ENCODE measurements at places on chromosomes 2 and 18. TPM values are rescaled to one million over a fixed set of nuclear protein-coding genes. Genes with fewer than 3 reads are reported as not detected.

SERPINB4 gene
- total RNA-seq, result not detected

RGPD8 gene
- 21.6 TPM for total RNA-seq

UGT1A4 gene
- total RNA-seq, result not detected

BCL2 gene
- 79.1 TPM for total RNA-seq

- no peaks in the 10 kb centered on the region for H3K4me1 ChIP-seq
- H3K27me3 ChIP-seq, result peaks cover 4% of the 10 kb centered on the region
Observed at GRCh38 chr2:176589287-176589686, 320.0 kb downstream of the MTX2 start.

DNA sequence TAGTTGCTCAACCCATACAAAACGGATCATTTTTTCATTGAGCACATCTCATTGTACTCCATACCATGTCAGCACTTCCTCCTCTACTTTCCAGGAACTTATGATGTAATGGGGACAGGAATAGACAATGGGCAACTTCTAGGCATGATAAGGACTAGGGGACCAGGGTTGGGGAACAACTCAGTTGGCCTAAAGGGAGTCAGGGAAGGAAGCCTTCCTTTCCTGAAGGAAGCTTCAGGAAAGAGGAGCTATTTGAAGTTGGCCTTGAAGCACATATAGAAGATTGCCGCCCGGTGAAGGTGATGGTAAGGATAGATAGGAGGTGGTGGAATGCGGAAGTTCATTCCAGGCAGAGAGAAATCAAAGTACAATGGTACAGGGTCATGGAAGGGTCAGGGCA lies 283.9 kb downstream of the SLC8A1 start:
- no peaks in the 10 kb centered on the region for H3K27me3 ChIP-seq
- no peak for DNase-seq
- H3K27ac ChIP-seq, result no peak overlapping the region
- peaks cover 16% of the 10 kb centered on the region for H3K4me1 ChIP-seq
- no peaks in the 10 kb centered on the region for H3K36me3 ChIP-seq

GRCh38 chr2:159262904-159263303 lies 23.6 kb downstream of the WDSUB1 start:
- no peak overlapping the region for H3K27ac ChIP-seq
- H3K36me3 ChIP-seq, result no peaks in the 10 kb centered on the region
- H3K27me3 ChIP-seq, result no peaks in the 10 kb centered on the region
- H3K4me1 ChIP-seq, result no peaks in the 10 kb centered on the region
- no peak overlapping the region for H3K4me3 ChIP-seq
- DNase-seq, result no peak

- DNase-seq, result no peak
- no peak overlapping the region for H3K4me3 ChIP-seq
- H3K4me1 ChIP-seq, result peaks cover 15% of the 10 kb centered on the region
- H3K27me3 ChIP-seq, result no peaks in the 10 kb centered on the region
- no peak overlapping the region for H3K27ac ChIP-seq
- H3K36me3 ChIP-seq, result no peaks in the 10 kb centered on the region
Observed at GRCh38 chr18:13376298-13376840, 157.8 kb downstream of the LDLRAD4 start.

GRCh38 chr2:119011910-119012209 lies 69.9 kb downstream of the MARCO start:
- H3K27me3 ChIP-seq, result peaks cover 28% of the 10 kb centered on the region
- DNase-seq, result no peak
- no peaks in the 10 kb centered on the region for H3K36me3 ChIP-seq
- no peak overlapping the region for H3K4me3 ChIP-seq
- H3K4me1 ChIP-seq, result no peaks in the 10 kb centered on the region

DNA sequence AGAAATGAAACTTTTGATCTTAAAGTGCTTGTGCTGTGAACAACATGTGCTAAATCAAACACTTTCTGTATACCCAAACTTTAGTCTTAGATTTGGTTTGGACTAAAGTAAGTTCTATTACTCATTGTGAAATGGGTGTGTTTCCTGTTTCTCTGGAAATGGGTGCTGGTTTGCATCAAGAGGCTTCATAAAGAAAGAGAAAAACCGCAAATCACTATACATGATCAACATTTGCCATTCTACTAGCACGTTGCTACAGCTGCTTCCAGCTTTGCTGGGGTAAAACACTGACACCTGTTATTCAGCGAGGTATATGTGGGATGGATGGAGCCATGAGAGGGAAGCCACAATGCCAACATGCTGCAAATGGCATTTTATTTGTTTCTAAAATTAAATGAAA lies 547.0 kb upstream of the ACVR2A start:
- no peak overlapping the region for H3K27ac ChIP-seq
- H3K4me1 ChIP-seq, result no peaks in the 10 kb centered on the region
- DNase-seq, result no peak
- no peak overlapping the region for H3K4me3 ChIP-seq
- H3K36me3 ChIP-seq, result no peaks in the 10 kb centered on the region

DNA sequence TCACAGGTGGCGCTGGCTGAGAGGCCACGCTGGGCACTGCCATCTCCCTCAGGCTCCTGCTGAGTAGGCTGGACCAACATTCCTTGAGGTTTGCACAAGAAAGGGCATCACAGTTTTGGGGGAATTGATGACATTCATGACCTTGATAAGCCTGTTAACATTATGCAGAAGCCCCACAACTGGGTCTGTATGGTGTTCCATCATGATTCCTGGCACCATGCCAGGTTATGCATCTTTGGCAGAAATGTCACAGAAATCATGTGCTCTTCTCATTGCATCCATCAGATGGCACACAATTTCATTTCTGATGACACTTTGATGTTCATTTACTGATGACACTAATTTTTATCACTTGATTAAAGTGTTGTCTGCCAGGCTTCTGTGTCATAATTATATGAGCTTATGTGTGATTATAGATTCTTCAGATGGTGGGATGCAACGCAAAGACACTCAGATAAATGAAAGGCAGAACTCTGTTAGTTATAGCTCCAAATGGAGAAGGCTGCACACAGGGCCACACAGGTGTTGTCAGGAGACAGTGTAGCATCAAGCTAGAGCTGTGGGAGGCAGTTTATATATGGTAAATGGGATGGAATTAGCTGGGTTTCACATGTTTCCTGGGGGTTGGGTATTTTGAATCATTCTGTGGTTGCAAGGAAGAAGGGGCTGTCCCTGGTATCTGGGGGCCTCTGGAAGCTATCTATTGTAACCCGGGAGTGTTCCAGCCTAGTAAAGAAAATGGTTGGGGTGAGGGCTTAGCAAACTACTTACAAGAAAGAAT lies 191.3 kb downstream of the SLC39A10 start:
- H3K4me3 ChIP-seq, result no peak overlapping the region
- no peaks in the 10 kb centered on the region for H3K4me1 ChIP-seq
- DNase-seq, result no peak
- H3K36me3 ChIP-seq, result no peaks in the 10 kb centered on the region
- H3K27ac ChIP-seq, result no peak overlapping the region

DNA sequence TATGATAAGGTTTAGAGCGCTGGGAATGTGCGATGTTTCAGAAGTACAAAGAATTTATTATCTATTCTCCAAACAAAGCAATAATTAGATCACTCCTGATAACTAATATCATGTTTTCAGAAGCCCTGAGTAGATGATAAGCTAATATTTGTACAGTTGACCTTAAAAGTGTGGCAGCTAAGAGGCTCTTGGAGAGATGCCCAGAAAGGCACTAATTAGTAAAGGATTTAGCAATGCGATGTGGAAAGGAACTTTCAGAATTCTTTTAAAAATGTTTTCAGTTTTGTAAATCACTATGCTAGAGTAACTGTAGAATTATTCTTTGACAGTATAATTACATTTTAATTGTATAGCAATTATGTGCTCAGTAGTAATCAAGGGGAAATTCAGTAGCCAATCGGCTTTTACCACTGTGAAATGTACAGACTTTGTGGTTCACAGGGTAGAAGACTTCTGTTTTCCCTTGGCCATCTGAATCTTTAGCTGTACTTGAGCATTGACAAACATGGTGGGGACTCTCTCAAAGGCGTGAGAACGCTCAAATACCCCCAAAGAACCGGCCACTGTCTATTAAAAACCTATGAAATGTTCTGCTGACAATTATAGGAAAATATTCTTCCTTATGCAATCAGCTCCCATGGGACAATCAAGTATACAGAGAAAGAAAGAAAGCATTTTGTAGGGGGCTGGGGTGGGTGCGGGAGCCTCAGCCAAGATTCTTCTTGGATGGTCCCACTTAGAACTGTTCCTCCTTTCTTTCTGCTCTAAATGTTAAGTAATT lies 262.8 kb upstream of the AGAP1 start:
- DNase-seq, result no peak
- no peak overlapping the region for H3K4me3 ChIP-seq

- no peak for DNase-seq
- no peaks in the 10 kb centered on the region for H3K4me1 ChIP-seq
- no peaks in the 10 kb centered on the region for H3K36me3 ChIP-seq
- H3K27ac ChIP-seq, result no peak overlapping the region
- no peaks in the 10 kb centered on the region for H3K27me3 ChIP-seq
Observed at GRCh38 chr18:28005164-28005563, 171.8 kb downstream of the CDH2 start.

- no peaks in the 10 kb centered on the region for H3K36me3 ChIP-seq
- no peak for DNase-seq
- peaks cover 78% of the 10 kb centered on the region for H3K4me1 ChIP-seq
Observed at GRCh38 chr2:3470856-3471737, 48.2 kb downstream of the ADI1 start.

DNA sequence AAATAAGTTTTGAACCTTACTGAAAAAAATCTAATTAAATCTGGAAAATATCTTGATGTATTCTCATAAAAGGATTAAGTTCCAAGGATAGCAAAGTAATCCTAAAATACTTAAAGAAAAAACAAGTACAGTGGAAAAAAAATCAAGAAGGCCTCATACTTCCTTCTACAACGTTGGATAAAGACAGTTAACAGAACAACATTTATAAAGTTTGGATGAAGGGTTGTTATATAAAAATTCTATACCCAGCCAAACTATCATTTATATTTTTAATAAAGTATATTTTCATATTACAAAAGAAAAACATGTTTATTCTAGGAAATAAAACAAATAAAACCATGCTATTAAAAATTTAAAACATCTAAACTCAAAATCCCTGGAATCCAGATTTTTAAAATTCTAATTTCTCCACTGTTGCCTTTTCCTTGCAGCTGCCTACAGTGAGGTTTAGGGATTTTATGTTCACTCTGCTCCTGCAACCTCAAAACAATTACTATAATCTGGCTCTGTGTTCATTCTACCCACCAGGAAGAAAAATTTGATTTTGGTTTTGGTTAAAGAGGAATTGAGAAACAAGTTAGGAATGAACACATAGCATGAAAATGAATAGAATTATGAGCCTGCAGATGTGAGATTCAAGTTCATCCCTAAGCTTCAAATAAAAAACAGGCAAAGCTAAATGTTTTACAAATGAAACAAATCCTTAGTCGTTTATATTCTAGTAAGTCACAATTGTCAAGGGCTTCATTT lies 142.8 kb downstream of the LPIN1 start:
- H3K27me3 ChIP-seq, result no peaks in the 10 kb centered on the region
- no peak overlapping the region for H3K4me3 ChIP-seq
- DNase-seq, result no peak
- no peak overlapping the region for H3K27ac ChIP-seq
- H3K4me1 ChIP-seq, result no peaks in the 10 kb centered on the region

GRCh38 chr2:38129987-38130386 lies 54.0 kb upstream of the CYP1B1 start:
- H3K27me3 ChIP-seq, result no peaks in the 10 kb centered on the region
- no peak for DNase-seq
- H3K4me1 ChIP-seq, result no peaks in the 10 kb centered on the region
- H3K27ac ChIP-seq, result no peak overlapping the region
- peaks cover 18% of the 10 kb centered on the region for H3K36me3 ChIP-seq
- H3K4me3 ChIP-seq, result no peak overlapping the region

DNA sequence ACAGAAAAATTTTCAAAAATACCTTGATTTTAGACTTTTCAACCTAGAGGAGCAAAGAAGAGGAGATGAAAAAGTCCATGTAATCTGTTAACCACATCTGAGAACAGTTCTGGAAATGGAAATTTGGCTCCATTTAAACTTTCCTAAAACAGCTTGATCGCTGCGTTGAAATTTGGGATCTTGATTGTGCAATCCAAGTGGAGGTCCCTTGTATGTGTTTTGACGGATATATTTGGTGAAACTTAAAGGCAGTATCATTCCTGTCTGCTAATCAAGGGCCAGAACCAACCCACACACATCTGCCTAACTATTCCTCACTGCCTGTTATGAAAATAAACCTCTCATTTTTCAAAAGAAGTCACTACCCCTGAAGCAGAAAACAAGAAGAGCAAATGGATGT lies 46.6 kb downstream of the SPATS2L start:
- no peak for DNase-seq
- no peaks in the 10 kb centered on the region for H3K36me3 ChIP-seq
- no peak overlapping the region for H3K4me3 ChIP-seq
- H3K4me1 ChIP-seq, result peaks cover 5% of the 10 kb centered on the region
- no peak overlapping the region for H3K27ac ChIP-seq

DNA sequence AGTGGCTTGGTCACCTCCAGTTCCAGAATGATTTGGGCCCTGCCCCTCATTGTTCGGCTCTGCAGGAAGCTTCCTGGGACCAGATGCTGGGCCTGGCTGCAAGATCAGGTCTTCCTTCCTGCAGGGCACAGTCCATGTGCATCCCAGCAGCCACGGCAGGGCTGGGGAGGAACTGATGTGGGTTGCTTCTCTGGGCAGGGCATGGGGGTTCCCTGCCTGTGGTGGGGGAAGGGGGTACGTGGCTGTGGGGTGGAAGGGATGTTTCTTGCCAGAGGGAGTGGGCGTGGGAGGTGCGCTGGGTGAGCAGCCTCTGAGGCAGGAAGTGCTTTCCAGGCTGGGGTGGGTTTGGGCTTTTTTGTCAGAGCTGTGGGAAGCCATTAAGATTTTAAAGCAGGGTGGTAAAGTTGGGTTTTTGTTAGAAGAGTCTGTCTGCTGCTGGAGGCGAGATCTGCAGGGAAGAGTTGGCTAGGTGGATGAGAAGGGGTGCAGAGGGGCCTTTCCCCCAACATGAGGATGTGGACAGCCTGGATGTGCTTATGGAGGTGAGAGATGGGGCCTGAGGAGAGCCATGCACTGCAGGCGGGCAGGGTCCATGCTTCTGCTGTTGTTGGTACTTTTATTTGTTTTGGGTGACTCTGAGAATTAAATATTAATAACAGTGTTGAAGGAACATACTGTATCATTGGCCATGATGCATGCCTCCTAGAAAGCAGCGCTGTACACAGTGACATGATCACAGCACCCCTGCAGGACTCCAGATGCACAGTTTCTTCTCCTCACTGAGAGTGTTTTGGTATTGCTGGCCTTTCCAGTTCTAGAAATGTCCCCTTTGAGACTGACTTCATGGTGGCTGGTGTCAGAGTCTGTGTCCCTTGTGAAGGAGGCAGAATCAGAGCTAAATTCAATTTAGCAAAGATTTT lies 45.3 kb downstream of the DGKD start:
- H3K36me3 ChIP-seq, result peaks cover 11% of the 10 kb centered on the region
- no peaks in the 10 kb centered on the region for H3K4me1 ChIP-seq
- no peak for DNase-seq
- H3K27me3 ChIP-seq, result no peaks in the 10 kb centered on the region
- H3K4me3 ChIP-seq, result no peak overlapping the region
- no peak overlapping the region for H3K27ac ChIP-seq

- no peak overlapping the region for H3K4me3 ChIP-seq
- no peaks in the 10 kb centered on the region for H3K27me3 ChIP-seq
- H3K27ac ChIP-seq, result no peak overlapping the region
- H3K4me1 ChIP-seq, result no peaks in the 10 kb centered on the region
Observed at GRCh38 chr2:16228951-16229350, 288.6 kb downstream of the MYCN start.

GRCh38 chr2:11129598-11130449 lies 25.4 kb upstream of the SLC66A3 start:
- no peaks in the 10 kb centered on the region for H3K36me3 ChIP-seq
- DNase-seq, result no peak
- no peak overlapping the region for H3K27ac ChIP-seq
- H3K27me3 ChIP-seq, result no peaks in the 10 kb centered on the region
- H3K4me3 ChIP-seq, result peak overlapping the region; percentile 44
- H3K4me1 ChIP-seq, result peaks cover 16% of the 10 kb centered on the region

- no peaks in the 10 kb centered on the region for H3K4me1 ChIP-seq
- H3K4me3 ChIP-seq, result no peak overlapping the region
- DNase-seq, result no peak
Observed at GRCh38 chr18:67980241-67980640, 463.7 kb upstream of the DSEL start.
